ENCODE measurements at places on chromosomes 13 and 19.

- DNase-seq: no peak
Measured at GRCh38 chr13:86282442-86282841, 483.2 kb upstream of the SLITRK6 start.

DNA sequence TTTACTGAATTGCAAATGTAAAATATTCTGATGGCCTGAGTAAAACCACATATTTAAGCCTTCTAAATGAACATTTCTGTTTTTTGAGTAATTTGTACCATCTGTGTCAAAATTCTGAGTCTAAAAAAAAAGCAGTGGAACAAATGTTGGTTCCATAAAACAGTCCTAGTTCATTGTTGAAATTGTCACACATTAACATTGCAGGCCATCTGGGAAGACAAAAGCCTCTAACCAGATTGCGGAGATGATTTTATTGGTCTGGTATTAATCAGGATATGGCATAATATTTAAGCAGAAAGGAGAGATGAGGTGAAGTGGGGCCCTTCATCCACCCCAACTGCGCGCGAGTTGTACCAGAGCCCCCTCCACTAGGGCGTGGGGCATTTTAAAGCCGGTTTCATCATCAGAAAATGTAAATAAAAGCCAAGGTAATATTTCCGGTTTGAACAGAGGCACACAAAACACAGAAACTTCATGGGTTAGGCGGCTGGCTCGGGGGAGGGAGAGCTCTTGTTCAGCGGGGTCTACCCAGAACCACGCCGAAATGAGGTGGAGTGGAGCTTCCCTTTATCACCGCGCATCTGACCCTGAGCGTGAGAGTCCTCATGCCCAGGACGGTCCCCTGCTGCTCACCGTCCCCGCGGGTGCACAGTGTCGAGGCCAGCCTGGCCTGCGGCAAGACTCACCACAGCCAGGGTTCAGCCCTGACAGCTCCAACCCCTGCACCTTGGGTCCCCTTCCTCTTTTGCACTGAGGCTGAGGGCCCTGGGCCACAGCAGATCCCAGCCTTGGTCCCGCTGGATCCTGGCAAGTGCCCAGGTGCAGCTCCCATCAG, 169.2 kb downstream of the URI1 start:
- DNase-seq: no peak

DNA sequence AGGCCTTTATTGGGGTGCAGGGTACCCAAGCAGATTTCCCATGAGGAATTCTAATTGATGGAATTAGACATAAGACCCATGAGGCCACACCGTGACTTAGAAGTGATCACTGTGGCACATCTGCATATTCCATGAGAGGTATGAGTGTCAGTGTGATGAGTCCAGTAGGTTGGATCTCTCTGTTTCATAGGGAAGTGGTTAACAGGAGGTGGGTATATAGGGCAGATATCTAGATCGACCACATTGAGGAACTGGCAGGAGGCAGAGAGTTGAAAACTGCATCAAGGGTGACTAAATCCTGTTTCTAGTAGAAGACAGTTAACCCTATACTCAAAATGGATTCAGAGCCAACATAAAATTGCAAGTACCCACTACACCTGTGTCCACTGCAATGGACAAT, 68.6 kb upstream of the MIR17HG start:
- no peak for DNase-seq

DNA sequence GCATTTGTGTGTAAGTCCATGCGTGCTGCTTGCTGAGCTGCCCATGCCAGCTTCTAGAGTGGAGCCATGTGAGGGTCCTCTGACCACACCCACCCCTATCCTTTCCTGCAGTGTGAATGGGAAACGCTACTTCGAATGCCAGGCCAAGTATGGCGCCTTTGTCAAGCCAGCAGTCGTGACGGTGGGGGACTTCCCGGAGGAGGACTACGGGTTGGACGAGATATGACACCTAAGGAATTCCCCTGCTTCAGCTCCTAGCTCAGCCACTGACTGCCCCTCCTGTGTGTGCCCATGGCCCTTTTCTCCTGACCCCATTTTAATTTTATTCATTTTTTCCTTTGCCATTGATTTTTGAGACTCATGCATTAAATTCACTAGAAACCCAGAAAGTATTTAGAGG, 10.3 kb downstream of the TBCB start:
- DNase-seq: no peak

DNA sequence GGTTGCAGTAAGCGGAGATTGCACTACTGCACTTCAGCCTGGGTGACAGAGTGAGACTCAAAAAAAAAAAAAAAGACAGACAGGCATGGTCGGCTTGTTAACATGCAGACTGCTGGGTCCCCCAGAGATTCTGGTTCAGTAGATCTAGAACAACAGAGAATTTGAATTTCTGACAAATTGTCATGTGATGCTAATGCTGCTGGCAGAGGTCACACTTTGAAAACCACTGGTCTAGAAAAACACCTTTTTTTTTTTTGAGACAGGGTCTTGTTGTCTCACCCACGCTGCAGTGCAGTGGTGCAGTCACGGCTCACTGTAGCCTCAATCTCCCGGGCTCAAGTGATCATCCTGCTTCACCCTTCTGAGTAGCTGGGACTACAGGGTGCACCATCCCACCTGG, 7.7 kb upstream of the LRFN3 start:
- DNase-seq: no peak

GRCh38 chr13:36447501-36447900, 15.2 kb downstream of the CCNA1 start:
- DNase-seq: no peak

DNA sequence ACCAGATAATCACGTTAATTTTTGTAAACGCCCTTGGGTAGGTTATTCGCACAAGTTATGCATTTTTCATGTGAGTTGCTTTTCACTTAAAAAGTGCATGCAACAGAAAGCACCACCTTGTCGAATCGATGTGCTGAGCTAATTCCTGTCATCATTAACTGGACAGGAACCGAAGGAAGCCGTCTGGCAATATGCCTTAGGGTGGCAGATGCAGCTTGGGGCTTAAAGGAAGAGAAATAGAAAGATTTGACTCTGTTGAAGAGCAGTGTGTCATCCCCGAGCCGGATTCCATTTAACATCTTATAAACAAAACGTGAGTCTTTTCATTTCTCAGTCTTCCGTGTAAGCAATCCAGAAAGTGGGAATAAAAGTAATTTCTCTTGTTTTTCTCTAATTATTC, 70.0 kb downstream of the ATP11A start:
- no peak for DNase-seq

- DNase-seq: no peak
Measured at GRCh38 chr13:112651311-112651710, 38.5 kb upstream of the ATP11A start.

DNA sequence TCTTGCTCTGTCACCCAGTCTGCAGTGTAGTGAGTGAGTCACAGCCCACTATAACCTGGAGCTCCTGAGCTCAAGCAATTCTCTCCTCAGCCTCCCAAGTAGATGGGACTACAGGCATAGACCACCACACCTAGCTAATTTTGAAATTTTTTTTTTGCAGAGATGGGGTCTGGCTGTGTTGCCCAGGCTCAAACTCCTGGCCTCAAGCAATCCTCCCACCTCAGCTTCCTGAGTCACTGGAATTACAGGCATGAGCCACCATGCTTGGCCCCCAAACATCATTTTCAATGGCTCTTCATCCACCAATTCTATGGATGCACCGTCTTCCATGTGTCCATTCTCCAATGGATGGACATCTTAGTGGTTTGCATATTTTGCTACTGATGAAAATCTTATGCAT, 68.9 kb downstream of the ZNF557 start:
- no peak for DNase-seq

- DNase-seq: no peak
Measured at GRCh38 chr13:97502181-97502580, 68.2 kb downstream of the RAP2A start.

GRCh38 chr13:51681037-51681678, 96.9 kb downstream of the WDFY2 start:
- DNase-seq: no peak

DNA sequence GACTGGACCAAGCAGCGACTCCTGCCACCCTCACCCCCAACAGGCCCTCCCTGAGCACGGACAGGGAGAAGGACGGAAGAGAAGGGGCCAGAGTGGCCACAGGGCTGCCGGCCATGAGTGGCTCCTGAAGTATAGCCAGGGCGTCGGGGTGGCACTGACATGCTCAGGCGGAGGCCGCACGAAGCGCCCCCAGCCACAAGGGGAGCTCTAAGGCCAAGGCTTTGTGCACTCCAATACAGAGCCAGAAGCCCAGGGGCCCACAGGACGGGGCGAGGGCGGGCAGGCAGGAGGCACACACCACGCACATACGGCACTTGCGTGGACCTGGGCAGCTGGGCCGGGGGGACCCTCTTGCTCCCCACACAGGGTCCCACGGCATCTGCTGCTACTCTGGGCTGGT, 52.0 kb downstream of the KLF2 start:
- DNase-seq: no peak

GRCh38 chr19:1168572-1169410, 5.3 kb downstream of the SBNO2 start:
- DNase-seq: peak; percentile 34

DNA sequence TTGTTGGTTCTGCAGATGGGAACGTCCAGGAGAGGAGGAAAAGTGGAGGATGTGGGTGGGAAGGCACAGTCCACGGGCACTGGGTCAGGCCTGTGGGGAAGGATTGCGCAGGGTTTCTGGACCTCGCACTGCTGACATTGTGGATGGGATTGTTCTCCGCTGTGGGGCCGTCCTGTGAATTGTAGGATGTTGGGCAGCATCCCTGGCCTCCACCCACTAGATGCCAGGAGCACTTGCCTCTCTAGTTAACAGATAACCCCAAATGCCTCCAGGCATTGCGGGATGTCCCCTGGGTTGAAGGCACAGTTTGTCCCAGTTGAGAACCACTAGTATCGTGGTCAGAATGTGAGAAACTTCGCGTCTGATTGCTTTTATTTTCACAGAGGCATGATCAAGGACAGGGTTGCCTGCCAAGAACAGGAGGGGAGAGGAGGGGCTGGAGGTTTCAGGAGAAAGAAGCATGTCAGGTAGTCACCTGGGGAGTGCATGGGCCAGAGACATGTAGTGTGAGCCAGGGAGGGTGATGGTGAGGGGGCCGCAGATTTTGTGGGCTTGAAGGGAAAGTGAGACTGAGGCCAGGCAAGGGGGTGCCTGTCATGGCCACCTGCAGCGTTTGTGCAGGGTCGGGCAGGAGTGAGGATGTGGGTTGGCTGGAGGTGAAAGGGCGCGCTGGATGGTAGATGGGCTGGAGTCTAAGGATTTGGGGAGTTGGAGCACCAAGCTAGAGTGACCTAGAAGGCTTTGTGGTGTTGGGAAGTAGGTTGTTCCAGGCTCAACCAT, 3.2 kb downstream of the ZNF628 start:
- no peak for DNase-seq

GRCh38 chr13:111855191-111855590, 211.8 kb upstream of the SOX1 start:
- DNase-seq: no peak

Measured in substantia nigra (tissue), 51 donors.